ENCODE measurements at places on chromosomes 7 and 10.

GRCh38 chr10:62018131-62018911 is 116.8 kb downstream of the ARID5B start:
- DNase-seq = no peak

GRCh38 chr10:68516766-68517165 is 10.6 kb downstream of the SLC25A16 start:
- DNase-seq = no peak

- no peak for DNase-seq
These were observed 16.7 kb upstream of the C10orf90 start for GRCh38 chr10:126687121-126687606.

DNA sequence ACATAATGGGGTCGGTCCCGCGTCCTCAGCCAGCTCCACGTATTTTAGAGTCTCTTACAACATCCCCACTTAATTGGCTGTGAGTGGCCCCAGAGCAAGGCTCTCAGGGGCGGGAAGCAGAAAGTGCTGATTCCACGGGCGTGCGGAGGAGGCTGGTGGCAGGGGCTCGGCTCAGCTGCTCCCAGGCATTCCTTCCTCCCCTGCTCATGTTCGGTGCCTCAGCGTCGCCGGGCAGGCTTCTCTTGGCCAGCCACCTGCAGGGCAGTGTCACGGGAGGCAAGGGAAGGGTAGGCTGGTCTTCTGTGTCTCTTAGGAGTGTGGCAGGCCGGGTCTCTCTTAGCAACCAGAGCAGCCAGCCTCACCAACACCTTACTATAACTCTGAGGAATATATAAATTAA is 33.8 kb downstream of the IL15RA start:
- no peak for DNase-seq

DNA sequence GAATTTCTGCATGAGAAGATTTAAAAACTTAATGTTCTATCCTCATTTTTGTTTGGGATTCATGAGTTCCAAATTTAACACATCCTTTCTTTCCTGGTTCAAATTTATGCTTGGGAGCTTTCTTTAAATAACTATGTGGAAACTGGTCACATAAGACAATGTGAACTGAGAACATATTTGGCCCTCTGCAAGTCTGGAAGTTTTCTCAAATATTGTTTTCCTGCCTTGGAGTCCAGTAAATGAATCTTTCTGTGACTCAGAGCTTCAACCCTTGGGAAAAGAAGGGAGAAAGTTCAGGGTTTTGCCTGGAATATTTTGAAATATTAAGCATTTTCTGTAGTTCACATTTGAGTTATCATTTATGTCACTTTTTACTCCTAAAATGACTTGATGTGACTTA is 559.0 kb upstream of the NRP1 start:
- no peak for DNase-seq

DNA sequence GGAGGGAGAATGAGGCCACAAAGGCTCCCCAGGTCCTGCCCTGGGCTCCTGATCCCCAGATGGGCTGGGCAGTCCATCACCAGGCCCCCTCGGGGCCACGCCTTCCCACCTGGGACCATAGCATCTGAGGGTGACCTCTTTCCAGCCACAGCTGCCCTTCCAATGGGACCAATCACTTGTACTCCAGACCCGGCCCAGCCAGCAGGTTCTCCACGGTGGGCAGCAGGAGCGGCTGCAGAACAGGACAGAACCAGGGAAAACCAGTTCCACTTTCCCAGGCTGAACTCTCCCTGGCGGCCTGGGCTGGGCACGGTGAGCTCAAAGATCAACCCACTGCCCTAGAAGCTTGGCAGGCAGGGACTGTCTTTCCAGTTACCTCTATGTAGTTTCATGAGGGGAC is 257.6 kb downstream of the MAD1L1 start:
- DNase-seq = no peak

DNA sequence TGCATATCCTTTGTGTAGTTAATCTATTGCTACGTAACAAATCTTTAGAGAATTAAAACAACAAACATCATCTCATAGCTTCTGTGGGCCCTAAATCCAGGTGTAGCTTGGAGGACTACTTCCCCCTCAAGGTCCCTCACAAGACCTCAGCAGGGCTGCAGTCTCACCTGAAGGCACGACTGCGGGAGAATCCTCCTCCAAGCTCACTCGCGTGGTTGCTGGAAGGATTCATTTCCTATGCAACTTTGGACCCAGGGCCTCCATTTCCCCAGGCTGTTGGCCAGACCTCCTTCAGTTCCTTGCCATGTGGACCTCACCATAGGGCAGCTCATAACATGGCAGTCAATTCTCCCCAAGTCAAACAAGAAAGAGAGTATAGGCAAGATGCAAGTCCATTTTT is 140.4 kb downstream of the OAT start:
- no peak for DNase-seq

DNA sequence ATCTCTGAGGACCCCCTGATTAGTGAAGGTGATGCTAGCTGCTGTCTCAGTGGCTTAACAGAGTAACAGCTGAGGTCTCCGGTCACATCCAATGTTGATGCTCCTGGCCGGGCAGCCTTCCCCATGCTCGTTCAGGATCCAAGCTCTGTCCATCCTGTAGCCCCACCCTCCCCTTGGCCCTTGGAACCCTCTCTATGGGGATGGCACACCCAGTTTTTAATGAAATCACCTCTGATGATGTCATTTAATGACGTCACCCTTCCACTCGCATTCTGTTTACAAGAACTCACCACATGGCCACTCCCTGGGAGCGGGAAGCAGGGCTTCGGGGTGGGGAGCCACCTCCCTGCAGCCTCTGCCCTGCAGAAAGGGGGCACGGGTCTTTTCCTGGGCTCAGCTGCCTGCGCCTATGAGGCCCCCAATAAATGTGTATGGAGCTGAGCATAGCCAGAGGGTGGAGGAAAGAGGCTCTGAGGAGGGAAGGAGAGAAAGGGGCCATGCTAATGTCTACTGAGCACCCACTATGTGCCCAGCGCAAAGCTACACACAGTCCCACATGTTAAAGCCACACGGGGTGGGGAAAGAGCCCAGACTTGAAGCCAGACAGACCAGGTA is 95.5 kb downstream of the OAT start:
- no peak for DNase-seq

DNA sequence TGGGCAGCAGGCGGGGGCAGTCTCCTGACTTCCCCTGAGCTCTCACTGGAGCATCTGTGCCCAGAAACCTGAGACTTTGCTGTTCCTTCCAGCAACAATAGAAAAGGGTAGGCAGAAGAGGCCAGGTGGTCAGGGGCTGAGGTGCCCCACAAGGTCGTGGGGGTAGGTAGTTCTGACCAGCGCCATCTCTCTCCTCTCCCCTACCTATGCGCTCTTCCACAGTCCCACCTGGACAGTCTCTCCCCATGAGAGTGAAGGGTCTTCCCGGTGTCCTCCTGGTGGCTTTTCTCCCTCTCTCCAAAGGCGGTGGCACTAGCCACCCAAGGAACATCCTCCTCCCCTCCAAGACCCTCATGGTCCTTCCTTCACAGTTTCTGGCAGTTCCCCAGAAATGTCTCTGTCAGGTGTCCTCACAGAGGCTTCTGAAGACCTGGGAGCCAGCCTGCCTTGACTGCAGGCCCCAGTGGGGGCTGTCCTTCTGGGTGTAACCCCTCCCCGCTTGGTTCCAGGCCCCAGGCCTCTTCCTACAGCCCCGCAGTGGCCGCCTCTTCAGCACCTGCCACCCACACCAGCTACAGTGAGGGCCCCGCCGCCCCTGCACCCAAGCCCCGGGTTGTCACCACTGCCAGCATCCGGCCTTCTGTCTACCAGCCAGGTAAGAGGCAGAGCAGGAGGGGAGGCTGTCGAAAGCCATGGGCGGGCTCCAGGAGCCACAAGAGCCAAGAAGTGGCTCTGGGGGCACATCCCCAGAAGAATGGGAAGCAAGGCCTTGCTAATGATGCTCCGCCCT is 41.3 kb downstream of the LDB3 start:
- no peak for DNase-seq

DNA sequence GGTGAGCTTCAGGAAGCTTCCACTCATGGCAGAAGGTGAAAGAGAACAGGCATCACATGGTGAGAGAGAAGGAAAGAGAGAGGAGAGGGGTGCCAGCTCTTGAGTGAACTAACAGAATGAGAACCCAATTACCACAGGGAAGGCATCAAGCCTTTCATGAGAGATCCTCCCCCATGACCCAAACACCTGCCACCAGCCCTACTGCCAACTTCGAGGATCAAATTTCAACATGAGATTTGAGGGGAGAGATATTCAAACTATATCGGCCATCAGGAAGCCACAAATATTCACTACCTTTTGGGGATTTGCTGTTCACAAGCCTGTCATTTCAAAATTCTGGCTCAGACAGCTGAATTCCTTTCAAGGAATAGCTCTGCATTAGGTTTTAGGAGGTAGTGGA is 39.9 kb upstream of the SMNDC1 start:
- DNase-seq = no peak

DNA sequence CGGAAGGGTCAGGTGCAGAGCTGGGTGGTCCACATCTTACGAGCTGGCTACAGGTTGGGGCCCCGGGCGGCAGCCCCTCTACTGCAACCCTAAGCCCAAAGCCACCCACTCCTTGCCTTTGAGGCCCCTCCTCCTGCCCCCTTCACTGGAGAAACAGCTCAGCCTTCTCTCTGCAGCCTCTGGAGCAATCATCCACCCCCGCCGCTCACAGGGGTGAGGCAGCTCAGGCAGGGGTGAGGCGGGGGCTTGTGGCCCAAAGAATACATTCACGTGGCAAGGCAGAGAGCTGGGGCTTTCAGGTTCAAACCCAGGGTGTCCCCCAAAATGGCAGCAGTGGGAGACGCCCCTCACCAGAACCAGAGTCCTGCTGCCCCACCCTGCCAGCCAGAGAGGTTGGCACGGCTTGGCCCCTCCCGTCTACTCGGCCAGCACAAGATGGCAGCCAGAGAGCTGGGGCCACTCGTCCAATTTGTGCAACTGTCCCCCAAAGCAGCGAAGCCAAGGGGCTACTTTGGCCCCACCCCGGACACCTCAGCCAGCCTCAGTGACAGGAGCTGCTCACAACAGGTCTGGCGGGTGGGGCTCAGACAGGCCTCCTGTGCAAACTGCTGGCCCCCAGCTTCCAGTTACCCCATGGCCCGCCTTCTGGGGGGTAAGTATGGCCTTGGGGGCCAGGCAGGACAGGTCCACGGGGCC is 7.2 kb downstream of the GNB2 start:
- DNase-seq = no peak

DNA sequence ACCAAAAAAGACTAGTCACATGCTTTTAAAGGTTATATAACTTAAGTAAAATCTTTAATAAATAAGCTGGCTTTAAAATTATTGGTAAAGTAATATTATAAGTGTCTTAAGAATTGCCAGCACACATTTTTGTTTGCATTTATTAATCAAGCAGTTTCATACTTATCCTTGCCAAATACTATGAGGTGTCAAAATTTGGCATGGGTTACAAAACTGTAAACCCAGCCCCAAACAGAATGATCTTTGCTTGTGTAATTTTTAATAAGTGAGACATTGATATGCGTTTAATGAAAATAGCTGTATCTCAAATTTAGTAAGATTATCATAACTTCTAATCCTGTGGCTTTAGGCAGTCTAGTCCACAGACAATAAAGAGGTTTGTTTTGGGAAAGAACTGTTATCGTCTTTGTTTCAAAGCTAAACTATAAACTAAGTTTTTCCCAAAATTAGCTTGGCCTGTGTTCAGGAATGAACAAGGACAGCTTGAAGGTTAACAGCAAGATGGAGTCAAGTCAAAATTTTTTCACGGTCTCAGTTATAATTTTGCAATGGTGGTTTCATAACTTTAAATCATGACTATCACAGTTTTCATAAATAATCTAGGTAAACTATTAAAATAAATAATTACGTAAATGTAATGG is 72.8 kb downstream of the ST8SIA6 start:
- DNase-seq = no peak

GRCh38 chr7:7203813-7204575 is 21.6 kb downstream of the C1GALT1 start:
- no peak for DNase-seq

GRCh38 chr7:47460251-47460989 is 121.5 kb downstream of the TNS3 start:
- no peak for DNase-seq

Measured in effector CD4-positive, alpha-beta T cell (primary cell).